WTC11 (cell line): ENCODE measurements at places on chromosomes 1 and 21. TPM values are rescaled to one million over a fixed set of nuclear protein-coding genes. Genes with fewer than 3 reads are reported as not detected.

DNA sequence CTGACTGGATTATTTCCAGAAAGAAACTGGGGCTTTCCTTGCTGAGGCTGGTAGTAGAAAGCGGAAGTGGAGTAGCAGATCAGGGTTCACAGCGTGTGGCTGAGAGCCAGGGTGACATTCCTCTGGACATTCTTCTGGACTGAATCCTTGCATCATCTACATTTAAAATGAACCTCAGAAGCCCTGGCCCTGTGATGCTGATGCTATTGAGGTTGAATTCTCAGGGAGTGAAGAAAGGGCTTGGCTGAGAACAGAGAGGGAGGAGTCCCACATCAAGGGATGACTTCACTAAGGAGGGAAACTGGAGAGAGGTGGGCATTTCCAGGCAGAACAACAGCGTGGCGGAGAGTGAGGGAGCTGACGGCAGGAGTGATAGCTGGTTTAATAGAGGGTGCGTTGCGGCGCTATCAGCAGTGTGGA, 102.3 kb upstream of the LMO4 start:
- H3K4me3 ChIP-seq, result no peak overlapping the region
- no peaks in the 10 kb centered on the region for H3K27me3 ChIP-seq
- H3K4me1 ChIP-seq, result peaks cover 11% of the 10 kb centered on the region
- peak overlapping the region; percentile 46 for H3K27ac ChIP-seq
- DNase-seq, result peak; percentile 27
- H3K36me3 ChIP-seq, result peaks cover 2% of the 10 kb centered on the region; the same call in 1 of the 2 replicates

The PDZK1IP1 gene
- not detected in 3 replicates for total RNA-seq

GRCh38 chr1:66270119-66270812, 263.7 kb upstream of the SGIP1 start:
- H3K4me1 ChIP-seq, result peaks cover 48% of the 10 kb centered on the region
- H3K27ac ChIP-seq, result no peak overlapping the region
- DNase-seq, result no peak
- H3K36me3 ChIP-seq, result no peaks in the 10 kb centered on the region
- no peaks in the 10 kb centered on the region for H3K27me3 ChIP-seq

DNA sequence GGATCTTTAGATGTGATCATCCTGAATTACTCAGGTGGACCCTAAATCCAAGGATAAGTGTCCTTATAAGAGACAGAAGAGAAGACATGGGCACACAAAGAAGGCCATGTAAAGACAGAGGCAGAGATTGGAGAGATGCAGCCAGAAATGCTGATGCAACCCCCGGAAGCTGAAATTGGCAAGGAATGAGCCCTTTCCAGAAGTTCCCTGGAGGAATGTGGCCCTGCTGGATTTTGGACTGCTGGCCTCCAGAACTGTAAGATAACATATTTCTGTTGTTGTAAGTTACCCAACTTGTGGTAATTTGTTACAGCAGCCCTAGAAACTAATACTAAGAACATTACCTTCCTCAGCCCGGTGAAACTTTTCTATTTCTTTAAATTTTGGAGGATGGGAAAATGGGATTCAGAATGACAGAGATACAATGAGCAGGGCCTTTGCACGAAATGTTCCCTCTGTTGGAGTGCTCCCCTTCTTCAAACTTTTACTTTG, 11.2 kb upstream of the PLPP3 start:
- no peak for DNase-seq
- H3K4me1 ChIP-seq, result no peaks in the 10 kb centered on the region
- H3K36me3 ChIP-seq, result 0 out of 2 replicates have a peak, but pooled peaks cover 3% of the 10 kb centered on the region
- H3K27me3 ChIP-seq, result no peaks in the 10 kb centered on the region

The CLEC20A gene
- total RNA-seq, result not detected in 3 replicates

GRCh38 chr21:44925378-44925755, 4.7 kb upstream of the ITGB2 start:
- DNase-seq, result no peak
- H3K27ac ChIP-seq, result no peak overlapping the region; the same call in 1 of the 2 replicates
- no peaks in the 10 kb centered on the region for H3K36me3 ChIP-seq
- peaks cover 36% of the 10 kb centered on the region for H3K27me3 ChIP-seq

DNA sequence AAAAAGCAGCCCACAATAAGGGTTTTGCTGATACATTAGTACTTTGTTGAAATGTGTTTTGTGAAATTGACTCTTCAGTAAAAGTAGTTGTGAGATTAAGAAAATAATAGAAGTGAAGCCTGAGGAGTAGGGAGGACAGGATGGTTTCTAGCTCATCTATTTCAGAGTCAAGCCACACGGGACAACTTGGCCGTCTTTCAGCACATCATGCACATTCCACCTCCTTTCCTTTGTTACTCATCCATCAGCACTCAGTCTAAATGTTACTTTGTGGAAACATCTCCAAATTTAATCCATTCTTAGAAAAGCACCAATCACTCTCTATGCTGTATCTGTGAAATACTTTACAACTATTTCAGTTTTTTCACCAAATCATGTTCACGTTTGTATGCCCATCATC, 223.3 kb downstream of the FGGY start:
- peaks cover 5% of the 10 kb centered on the region; the same call in 1 of the 2 replicates for H3K36me3 ChIP-seq
- no peaks in the 10 kb centered on the region for H3K27me3 ChIP-seq
- no peak overlapping the region for H3K4me3 ChIP-seq
- DNase-seq, result no peak
- peaks cover 4% of the 10 kb centered on the region; the same call in 1 of the 2 replicates for H3K4me1 ChIP-seq

The CAMK2N1 gene
- 10.0 to 10.9 TPM (median 10.1 TPM) in 3 replicates for total RNA-seq

The LCE1B gene
- not detected in 3 replicates for total RNA-seq
